ENCODE measurements at places on chromosomes 13 and 19.

GRCh38 chr13:24748061-24748400 lies 15.9 kb upstream of the RNF17 start:
- DNase-seq, result no peak

DNA sequence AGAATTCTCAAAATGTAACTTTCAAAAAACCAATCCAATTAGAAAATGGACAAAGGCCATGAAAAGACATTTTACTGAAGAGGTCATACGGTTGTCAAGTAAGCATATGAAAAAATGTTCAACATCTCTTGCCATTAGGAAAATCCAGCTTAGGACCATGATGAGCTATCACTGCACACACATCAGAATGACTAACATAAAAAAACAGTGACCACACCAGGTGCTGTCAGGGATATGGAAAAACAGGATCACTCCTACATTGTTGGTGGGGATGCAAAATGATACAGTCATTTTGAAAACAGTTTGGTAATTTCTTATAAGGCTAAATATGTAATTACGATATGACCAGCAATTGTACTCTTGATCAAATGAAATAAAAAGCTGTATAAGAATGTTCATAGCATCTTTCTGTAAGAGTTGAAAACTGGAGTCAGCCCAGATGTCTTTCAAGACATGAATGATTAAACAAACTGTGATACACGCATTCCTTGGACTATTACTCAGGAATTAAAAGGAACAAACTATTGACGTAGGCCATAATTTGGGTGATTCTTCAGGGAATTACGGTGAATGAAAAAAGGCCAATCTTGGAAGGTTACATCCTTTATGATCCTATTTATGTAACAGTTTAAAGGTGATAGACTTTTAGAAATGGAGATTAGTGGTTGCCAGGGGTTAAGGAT lies 26.9 kb upstream of the RCBTB2 start:
- DNase-seq, result no peak

DNA sequence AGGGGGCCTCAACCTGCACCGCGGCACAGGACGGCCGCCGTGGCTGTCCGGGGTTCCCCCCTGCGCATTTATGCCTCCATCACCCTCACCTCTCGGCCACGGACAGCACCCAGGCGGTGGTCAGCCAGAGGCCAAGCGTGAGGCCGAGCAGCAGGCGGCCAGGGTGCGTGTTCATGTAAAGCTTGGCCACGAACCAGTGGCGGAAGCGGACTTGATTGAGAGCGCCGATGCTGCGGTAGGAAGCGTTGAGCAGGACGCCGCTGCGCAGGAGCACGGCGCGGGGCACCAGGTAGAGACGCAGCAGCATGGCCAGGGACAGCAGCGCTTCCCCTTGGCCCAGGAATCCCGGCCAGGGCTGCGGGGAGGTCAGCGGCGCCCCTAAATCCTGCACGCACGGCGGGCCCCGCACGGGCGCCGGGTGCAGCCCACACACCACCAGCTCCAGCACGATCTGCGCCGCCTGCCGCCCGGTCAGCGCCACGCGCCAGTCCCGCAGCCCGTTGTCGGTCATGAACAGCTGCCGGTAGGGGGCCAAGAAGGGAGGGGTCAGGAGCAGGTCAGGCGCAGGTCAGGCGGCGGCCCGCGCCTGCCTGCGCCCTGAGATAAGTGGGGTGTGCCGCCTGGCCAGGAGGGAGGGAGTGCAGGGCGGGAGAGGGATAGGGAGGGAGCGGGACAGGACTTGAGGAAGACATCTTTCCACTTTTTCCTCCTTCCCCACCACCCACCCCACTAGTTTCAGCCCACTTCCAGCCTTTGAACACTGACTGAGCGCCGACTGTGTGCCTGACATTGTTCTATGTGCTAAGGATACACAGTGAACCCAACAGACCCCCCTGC lies 6.5 kb downstream of the KCNN4 start:
- no peak for DNase-seq

- DNase-seq, result no peak
Observed at GRCh38 chr19:1283207-1283916, 2.3 kb upstream of the EFNA2 start.

DNA sequence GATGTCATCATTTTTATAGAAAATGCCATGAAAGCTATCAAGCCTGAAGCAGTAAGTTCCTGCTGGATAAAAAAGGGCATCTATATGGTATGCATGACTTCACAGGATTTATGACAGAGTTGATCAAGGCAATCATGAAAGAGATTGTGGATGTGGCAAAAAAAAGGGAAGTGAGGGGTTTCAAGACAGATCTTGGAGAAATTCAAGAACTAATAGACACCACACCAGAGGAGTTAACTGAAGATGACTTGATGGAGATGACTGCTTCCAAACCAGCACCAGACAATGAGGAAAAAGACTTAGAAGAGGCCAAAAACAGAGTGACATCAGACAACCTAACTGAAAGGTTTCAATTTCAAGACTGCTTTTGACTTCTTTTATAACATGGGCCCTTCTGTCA lies 691.1 kb upstream of the SLC10A2 start:
- no peak for DNase-seq

- no peak for DNase-seq
Observed at GRCh38 chr13:51552027-51552426, 32.2 kb upstream of the WDFY2 start.

- DNase-seq, result no peak
Observed at GRCh38 chr19:35017507-35017906, 12.8 kb upstream of the SCN1B start.

DNA sequence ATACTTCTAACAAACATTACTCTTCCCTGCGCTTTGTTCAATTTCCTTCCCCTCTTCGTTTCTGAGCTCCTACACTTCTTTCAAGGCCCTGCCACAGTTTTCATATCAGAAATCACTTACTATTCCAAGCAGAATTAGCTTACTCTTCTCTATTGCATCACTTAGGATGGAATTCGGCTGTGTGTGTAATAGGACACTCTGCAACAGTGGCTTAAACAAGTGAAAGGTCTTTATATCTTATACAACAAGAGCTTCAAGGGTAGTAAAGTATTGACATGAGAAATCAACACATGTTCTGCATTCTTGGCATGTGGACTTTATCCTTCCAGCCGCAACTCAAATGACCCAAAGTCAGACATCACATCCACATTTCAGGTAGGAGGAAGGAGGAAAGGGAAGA lies 279.6 kb downstream of the PCDH20 start:
- no peak for DNase-seq

GRCh38 chr13:100128373-100128772 lies 39.5 kb downstream of the PCCA start:
- no peak for DNase-seq

DNA sequence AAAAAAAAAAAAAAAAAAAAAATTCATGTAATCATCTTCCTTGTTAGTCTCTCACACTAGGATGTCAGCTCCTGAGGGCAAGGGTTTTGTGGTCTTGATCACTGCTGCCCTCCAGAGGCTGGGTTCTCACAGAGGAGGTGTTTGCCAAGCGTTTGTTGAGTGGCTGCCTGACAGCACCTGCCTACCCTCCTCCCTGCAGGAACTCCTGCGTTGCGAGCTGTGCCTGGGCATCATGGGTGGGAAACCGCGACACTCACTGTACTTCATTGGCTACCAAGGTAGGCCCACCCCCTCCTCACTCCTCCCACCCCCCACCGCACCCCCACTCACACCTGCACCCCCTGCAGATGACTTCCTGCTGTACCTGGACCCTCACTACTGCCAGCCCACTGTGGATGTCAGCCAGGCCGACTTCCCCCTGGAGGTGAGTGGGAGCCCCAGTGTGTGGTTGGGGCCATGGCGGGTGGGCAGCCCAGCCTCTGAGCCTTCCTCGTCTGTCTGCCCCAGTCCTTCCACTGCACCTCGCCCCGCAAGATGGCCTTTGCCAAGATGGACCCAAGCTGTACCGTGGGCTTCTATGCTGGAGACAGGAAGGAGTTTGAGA lies 8.1 kb downstream of the ATG4D start:
- DNase-seq, result no peak

- DNase-seq, result no peak
Observed at GRCh38 chr13:35028338-35028867, 86.3 kb downstream of the NBEA start.

GRCh38 chr13:95296326-95296925 lies 4.8 kb downstream of the ABCC4 start:
- no peak for DNase-seq

DNA sequence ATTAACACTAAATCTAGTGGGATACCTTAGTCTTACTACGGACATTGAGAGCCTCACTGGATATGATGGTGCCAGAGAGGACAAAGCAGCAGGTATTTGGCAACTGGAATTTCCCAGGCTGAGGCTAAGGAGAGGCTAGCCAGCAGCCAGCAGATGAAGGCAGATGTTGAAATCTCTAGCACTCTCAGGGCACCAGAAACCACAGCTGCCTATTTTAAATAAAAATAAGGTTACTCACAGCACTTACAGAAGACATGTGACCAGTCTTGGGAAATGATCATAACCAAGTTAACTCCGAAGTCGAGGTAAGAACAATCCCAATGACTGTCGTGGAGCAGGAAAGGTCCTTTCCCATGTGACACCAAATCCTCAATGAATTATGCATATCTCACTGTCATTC lies 1726.0 kb downstream of the EFNB2 start:
- no peak for DNase-seq

DNA sequence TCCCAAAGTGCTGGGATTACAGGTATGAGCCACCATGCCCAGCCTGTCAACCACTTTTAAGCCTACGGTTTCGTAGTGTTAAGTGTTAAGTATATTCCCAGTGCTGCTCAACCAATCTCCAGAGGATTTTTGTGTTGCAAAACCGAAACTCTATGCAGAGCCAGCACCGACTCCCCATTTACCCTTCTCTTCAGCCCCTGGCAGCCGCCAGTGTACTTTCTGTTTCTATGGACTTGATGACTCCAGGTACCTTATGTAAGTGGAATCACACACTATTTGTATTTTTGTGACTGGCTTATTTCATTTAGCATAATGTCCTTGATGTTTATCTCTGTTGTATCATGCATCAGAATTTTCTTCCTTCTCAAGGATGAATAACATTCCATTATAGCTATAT lies 1.1 kb downstream of the SULT2A1 start:
- no peak for DNase-seq

DNA sequence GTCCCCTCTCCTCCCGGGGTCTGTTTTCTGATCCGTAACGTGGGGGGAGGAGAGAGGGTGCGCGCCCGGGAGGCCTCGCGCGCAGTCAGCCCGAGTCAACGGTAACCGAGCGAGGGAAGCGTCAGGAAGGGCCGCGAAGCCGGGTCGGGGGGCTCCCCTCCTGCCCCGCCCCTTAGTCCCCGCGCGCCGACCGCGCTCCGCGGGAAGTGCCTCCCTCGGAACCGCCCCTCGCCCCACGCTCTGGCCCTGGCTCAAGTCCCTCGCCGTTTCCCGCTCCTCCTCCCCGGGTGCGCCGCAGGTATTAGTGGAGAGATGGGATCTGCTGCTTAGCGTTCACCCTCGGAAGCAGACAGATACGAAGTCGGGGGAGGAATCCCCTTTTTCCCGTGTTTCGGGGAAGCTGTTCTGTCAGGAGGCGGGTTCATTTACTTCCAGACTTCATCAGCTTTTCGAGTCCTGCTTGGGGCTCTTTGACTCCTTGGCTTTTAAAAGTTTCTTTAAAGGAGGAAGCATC lies 770 bp downstream of the HNRNPM start:
- peak; percentile 33 for DNase-seq

DNA sequence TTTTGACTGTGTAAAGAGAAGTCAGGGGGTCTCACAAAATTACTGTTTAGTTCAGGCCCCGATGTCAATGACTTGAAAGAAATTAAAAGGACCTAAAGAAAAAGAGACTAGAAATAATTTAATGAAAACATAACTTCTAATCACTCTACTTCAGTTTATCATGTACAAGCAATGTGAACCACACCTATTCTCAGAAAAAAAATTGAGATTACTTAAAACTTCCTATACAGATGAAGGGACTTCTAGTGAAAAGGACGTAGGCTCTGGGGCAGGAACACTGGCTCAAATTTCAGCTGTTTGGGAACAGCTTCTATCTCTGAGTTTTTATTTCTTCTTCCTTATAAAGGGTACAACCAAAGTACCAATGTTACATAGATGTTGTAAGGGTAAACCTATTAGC lies 38.0 kb downstream of the TPT1 start:
- no peak for DNase-seq

GRCh38 chr19:54707962-54708361 lies 16.3 kb upstream of the KIR3DL3 start:
- DNase-seq, result no peak

- DNase-seq, result peak; percentile 64
Observed at GRCh38 chr19:53254411-53255341, at the start of gene ZNF677. Gene ZNF677, minus strand, starts transcription at chr19:53254873. Its CDS starts 3,323 bp downstream, at chr19:53251550.

DNA sequence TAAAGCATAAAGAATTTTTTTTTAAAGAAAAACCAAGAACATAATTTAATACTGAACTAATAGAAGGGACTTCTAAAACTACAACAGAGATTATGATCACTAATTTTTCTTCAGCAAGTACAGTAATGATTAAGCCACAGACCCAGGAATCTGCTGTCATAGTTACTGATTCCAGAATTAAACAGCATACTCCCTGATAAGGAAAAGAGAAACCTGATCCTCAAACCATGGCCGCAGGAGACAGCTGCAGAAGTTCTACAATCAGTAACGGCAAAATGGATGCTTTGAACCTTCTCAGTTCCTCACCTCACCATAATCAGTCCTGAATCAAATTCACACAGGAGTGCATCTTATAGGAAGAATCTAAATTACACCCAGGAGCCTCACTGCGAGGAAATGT lies 939.0 kb upstream of the SLITRK1 start:
- DNase-seq, result no peak

DNA sequence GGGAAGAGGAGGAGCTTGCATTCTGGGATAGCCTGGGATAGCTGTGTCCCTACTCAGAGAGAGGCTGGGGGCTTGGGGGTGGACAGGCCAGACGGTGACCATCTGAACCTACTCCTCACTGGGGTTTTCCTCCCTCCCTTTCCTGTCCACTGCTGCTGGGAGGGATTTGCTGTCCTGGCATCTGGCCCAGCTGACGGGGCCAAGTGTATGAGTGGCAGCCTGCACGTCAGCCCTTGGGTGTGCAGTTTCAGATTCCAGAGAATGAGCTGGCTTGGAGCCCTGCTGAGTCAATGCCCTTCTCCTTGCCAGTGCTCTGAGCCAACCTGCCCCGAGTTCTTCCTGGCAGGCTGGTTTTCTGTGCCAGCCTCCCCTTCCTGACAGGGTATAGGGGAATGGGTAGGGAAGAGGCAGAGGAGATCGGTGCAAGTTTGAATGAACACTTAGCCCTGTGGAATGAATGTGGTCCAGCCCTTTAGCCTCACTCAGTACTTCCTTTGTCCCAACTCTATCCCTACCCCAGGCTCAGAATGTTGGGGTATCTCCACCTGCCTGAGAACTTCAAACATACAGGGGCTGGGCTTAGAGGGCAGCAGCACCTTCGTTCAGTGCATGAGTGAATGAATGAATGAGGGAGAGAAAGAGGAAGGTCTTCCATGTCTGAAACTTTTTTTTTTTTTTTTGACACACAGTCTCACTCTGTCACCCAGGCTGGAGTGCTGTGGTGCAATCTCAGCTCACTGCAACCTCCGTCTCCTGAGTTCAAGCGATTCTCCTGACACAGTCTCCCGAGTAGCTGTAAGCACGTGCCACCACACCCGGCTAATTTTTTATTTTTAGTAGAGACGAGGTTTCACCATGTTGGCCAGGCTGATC lies 1.8 kb upstream of the ANGPTL4 start:
- no peak for DNase-seq

DNA sequence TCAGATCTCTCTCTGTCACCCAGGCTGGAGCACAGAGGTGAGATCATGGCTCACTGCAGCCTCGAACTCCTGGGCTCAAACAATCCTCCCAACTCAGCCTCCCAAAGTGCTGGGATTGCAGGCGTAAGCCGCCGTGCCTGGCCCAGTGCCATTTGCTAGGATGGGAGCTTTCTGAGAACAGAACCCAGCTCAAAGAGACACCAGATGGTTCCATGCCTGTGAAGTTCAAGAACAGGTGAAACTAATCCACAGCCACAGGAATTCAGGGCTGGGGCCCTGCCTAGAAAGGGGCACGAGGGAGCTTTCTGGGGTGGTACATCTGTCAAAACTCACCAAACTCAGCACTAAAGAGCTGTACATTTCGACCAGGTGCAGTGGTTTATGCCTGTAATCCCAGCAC lies 4.2 kb downstream of the SLC7A9 start:
- no peak for DNase-seq
